ENCODE measurements at places on chromosomes 3 and 15.

- DNase-seq: no peak
Observed at GRCh38 chr15:56468401-56468800, 3.5 kb upstream of the MNS1 start.

DNA sequence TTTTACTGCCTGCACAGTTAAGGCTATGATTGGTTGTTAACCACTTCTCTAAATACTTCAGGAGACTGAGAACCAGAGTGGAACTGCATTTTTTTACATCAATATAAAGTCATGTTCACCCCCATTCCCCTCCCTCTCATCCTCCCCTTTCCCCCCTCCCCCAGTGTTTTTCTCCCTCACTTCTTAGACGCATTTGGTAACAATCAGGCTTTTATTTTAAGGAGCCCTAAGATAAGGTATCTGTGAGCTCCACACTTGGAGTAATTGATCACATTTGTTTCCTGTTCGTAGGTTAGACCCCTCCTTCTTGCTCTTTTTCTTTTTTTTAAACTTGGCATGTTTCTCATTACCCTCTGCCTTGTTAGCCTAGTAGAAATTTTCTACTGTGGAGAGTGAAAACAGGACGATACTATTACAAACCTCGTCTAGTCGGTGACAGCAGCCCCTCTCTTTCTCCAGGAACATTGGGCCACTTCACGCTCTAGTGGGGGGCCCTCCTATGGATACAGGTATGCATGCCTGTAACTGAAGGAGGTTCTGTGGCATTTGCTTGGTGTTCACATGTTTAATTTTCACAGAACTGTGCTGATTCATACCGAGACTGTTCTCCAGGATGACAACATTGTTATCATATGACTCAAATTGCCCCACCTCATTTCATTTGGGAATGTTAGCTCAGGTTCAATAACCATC lies 314.4 kb downstream of the MECOM start:
- no peak for DNase-seq

GRCh38 chr15:44222478-44222877 lies 27.4 kb upstream of the FRMD5 start:
- DNase-seq: no peak

GRCh38 chr3:6112546-6112945 lies 748.4 kb upstream of the GRM7 start:
- no peak for DNase-seq

- DNase-seq: no peak
Observed at GRCh38 chr15:62539236-62539635, 374.2 kb upstream of the C2CD4B start.

- DNase-seq: no peak
Observed at GRCh38 chr3:178709051-178709450, 172.8 kb downstream of the KCNMB2 start.

- no peak for DNase-seq
Observed at GRCh38 chr15:69869881-69870505, 227.7 kb downstream of the TLE3 start.

DNA sequence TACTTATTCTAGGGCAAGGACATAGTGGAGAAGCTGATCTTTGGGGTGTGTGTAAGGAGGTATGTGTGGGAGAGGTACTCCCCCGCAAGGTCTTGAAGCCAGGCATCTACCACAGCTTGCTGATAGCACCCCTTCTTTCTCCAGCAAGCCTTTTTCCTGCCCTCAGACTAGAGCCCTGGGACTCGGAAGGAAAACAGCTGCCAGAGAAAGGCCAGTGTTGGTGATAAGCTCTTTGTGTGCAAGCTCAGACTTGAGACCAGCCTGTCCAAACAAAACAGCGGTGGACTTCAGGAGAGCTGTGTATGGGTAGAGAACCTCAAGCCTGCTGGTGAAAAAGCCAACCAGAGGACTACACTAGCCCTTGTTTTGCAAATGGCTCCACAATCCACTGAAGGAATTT lies 1028.6 kb downstream of the MCTP2 start:
- no peak for DNase-seq

GRCh38 chr3:69747511-69748258 lies 8.4 kb downstream of the MITF start:
- no peak for DNase-seq

DNA sequence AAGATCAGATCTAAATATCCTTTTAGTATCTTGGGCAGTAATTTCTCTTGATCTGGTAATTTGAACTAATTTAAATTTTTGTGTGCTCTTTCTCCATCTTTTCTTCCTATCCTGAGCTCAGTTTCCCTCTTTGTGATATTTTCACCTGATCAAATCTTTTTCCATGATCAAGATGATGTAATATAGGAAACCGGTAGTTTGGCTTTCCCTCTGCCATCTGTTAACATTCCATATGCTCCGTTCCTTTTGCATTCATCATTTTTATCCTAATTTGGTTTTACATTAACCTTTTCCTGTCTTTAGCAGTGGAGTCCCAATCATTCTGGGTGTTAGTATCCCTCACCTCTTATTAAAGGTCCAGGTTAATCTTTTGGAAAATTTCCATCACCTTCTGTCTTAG lies 5.9 kb upstream of the ABHD6 start:
- DNase-seq: no peak

DNA sequence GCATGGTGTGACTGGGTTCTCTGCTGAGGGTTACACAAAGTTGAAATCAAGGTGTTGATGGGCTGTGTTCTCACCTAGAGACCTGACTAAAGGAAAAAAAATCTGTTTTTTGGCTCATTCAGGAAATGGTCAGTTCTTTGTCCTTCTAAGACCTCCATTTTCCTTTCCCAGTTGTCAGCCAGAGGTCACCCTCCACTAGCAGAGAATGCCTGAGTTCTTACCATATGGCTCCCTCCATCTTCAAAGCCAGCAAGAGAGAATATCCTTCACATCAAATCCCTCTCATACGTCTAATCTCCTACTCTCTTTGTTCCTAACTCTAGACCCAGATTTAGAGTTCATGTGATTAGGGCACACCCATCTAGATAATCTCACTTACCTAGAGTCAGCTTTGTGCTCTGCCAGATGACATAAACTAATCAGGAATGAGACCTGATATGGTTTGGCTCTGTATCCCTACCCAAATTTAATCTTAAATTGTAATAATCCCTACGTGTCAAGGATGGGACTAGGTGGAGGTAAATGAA lies 19.4 kb downstream of the ANKRD28 start:
- DNase-seq: no peak

DNA sequence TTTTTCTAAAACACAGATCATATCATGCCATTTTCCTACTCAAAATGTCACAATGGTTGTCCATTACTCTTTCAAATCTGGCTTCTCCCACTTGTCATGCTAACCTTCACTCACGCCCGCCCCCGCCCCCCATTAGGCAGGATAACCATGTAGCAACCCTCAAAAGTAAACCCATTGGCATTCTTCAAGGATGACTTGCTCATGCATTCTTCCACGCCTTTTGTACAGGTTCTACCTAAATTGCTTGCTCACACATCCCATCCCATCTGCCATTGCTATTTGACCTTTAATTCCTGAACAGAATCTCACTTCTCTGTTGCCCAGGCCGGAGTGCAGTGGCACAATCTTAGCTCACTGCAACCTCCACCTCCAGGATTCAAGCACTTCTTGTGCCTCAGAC lies 389.3 kb downstream of the MCTP2 start:
- DNase-seq: no peak

GRCh38 chr3:46127503-46127902 lies 80.6 kb downstream of the CCR1 start:
- DNase-seq: no peak
